ENCODE measurements at places on chromosomes 3 and 15. TPM values are rescaled to one million over a fixed set of nuclear protein-coding genes. Genes with fewer than 3 reads are reported as not detected.

DNA sequence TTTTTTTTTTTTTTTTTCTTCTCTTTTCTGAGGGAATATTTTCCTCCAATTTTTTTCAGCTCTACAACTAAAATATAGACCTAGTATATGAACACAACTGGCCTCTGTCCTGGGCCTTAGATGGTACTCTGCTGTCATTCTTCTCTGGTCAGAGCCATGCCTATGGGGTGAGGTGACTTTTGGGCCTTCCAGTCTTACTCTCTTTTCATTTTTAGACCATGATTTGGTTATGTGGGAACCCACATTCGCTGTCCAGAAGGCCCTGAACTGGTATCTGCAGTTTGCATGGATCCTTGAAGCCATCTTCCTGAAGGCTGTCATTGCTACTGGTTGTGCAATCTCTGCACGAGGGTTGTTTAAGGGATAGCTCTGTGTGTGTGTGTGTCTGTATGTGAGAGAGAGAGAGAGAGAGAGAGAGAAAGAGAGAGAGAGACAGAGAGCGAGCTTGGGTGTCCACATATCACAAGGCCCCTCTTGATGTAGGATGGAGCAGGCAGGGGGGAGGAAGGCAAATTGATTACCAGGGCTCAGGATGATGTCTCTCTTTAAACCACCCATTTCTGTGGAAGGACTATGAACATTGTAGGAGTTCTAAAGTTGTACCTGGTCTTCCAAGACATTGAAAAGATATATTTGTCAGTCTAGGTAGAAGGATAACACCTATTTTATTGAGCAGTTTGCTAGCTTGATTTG, 6.9 kb downstream of the TGFBR2 start:
- H3K4me3 ChIP-seq = peak overlapping the region; percentile 80
- DNase-seq = no peak

DNA sequence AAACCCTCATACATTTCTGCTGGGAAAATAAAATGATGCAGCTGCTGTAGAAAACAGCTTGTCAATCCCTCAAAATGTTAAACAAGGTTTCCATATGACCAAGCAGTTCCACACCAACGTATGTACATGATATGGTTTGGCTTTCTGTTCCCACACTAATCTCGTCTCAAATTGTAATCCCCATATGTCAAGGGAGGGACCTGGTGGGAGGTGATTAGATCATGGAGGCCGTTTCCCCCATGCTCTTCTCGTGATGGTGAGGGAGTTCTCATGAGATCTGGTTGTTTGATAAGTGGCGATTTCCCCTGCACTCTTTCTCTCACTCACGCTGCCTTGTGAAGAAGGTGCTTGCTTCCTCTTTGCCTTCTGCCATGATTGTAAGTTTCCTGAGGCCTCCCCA, 100.6 kb upstream of the SLC24A5 start:
- H3K4me3 ChIP-seq = no peak overlapping the region
- no peaks in the 10 kb centered on the region for H3K4me1 ChIP-seq
- H3K27ac ChIP-seq = no peak overlapping the region
- H3K36me3 ChIP-seq = no peaks in the 10 kb centered on the region

DNA sequence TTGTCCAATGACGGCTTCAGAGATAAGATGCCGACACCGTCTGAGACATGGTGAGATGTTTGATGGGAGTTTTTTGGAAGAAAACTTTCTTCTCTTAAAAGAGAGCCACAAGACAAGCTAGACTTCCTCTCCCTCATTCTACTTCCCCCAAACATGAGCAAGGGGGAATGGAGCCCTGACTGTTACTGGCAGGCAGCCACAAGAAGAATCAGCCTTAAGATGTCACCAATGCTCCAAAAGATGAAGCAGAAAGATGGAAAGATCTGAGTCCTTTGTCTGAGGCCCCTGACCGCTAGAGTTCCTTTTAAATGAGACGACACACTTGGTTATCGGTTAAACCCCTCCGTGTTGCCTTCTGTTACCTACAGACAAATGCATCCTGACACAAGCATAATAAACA, 108.7 kb downstream of the ST8SIA2 start:
- no peak overlapping the region for H3K4me3 ChIP-seq
- no peak for DNase-seq
- H3K4me1 ChIP-seq = no peaks in the 10 kb centered on the region

The SCN11A gene
- total RNA-seq = 0.22 TPM

- no peaks in the 10 kb centered on the region for H3K27me3 ChIP-seq
- no peak overlapping the region for H3K4me3 ChIP-seq
- H3K27ac ChIP-seq = no peak overlapping the region
Measured at GRCh38 chr15:37995461-37996347, 61.3 kb downstream of the TMCO5A start.

DNA sequence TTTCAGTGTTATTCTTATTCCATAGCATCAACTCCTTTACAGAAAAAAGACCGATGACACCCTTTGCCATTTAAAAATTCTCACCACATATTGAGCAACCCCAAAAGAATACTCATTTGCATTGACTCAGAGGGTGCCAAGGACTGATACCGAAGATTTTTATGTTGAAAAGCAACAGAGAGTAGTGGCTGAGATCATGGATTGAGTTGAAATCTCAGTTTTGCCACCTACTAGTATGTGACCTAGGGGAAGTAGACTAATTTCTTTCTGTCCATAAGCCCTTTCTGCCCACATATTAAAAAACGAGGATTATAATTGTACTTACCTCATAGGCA, 313.9 kb upstream of the SATB1 start:
- H3K27me3 ChIP-seq = no peaks in the 10 kb centered on the region
- peaks cover 93% of the 10 kb centered on the region for H3K4me1 ChIP-seq
- peaks cover 11% of the 10 kb centered on the region for H3K36me3 ChIP-seq
- peak; percentile 44 for DNase-seq
- peak overlapping the region; percentile 83 for H3K4me3 ChIP-seq
- H3K27ac ChIP-seq = peak overlapping the region; percentile 100

GRCh38 chr3:196735751-196736150, 3.9 kb upstream of the PAK2 start:
- H3K27ac ChIP-seq = no peak overlapping the region
- no peak for DNase-seq
- H3K27me3 ChIP-seq = no peaks in the 10 kb centered on the region
- H3K4me3 ChIP-seq = no peak overlapping the region
- H3K4me1 ChIP-seq = peaks cover 13% of the 10 kb centered on the region
- peaks cover 24% of the 10 kb centered on the region for H3K36me3 ChIP-seq

- H3K4me3 ChIP-seq = no peak overlapping the region
- no peaks in the 10 kb centered on the region for H3K27me3 ChIP-seq
- no peaks in the 10 kb centered on the region for H3K36me3 ChIP-seq
- no peaks in the 10 kb centered on the region for H3K4me1 ChIP-seq
Measured at GRCh38 chr3:133367956-133368355, 31.9 kb upstream of the BFSP2 start.

GRCh38 chr3:42780892-42781700, 8.0 kb upstream of the CCDC13 start:
- DNase-seq = peak; percentile 19
- H3K27ac ChIP-seq = peak overlapping the region; percentile 54
- H3K27me3 ChIP-seq = no peaks in the 10 kb centered on the region
- no peaks in the 10 kb centered on the region for H3K4me1 ChIP-seq

DNA sequence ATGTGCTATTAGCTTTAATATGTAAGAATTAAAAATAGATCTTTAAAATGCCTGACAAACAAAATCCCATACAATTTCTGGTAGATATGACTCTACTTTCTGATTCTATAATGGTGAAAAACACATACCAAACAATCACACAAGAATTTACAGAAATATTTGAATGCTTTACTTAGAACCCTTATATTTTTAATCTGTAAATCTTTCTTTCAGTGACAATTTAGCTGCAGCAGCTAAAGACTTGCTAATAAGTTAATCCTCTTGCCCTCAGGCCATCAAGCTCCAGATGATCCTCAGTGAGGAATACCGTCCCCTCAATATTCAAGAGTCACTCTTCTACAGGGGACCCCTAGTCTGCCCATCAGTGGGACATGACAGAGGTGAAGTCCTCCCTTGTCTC, 55.6 kb downstream of the C3orf80 start:
- no peak overlapping the region for H3K27ac ChIP-seq
- DNase-seq = no peak
- no peaks in the 10 kb centered on the region for H3K36me3 ChIP-seq

- no peaks in the 10 kb centered on the region for H3K36me3 ChIP-seq
- DNase-seq = peak; percentile 82
- H3K27ac ChIP-seq = peak overlapping the region; percentile 47
- H3K4me3 ChIP-seq = peak overlapping the region; percentile 54
- peaks cover 67% of the 10 kb centered on the region for H3K4me1 ChIP-seq
Measured at GRCh38 chr15:67762610-67763368, 62.5 kb upstream of the SKOR1 start.

GRCh38 chr3:127072221-127072771, 89.4 kb downstream of the PLXNA1 start:
- H3K4me3 ChIP-seq = no peak overlapping the region
- peaks cover 6% of the 10 kb centered on the region for H3K4me1 ChIP-seq
- peaks cover 6% of the 10 kb centered on the region for H3K27me3 ChIP-seq
- no peaks in the 10 kb centered on the region for H3K36me3 ChIP-seq

The CELF6 gene
- 0.58 TPM for total RNA-seq

DNA sequence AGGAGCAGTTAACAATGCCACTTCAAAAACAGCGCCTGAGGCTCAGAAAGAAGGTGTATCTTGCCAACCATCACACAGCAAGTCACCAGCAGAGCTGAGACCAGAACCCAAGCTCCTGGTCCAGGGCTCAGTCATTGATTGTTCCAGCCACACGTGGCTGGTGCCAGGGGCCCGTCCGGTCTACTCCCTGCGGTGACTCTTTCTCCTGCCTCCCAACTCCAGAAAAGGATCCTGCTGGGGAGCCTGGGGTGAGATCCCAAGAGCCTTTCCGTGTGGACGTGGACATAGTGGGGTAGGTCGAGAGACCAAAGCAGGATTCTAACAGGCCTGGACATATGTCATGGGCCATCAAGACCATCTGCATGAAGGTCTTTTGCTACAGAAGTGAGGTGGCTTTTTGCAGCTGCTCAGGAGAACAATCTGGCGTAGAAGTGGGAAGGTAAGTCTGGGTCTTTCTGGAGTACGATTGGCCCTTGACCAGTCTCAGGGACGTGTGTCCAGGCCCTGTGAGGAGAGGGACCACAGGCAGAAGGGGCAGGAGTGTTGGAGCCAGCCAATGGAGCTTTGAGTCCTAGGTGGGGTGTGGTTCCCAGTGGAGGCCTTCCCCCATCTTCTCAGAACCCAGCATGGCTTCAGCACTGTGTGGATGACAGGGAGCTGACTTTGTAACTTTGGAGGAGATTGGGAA, 105.4 kb downstream of the HMG20A start:
- H3K4me3 ChIP-seq = no peak overlapping the region
- no peaks in the 10 kb centered on the region for H3K4me1 ChIP-seq
- no peaks in the 10 kb centered on the region for H3K36me3 ChIP-seq
- H3K27me3 ChIP-seq = no peaks in the 10 kb centered on the region
- H3K27ac ChIP-seq = no peak overlapping the region

- no peak overlapping the region for H3K27ac ChIP-seq
- H3K36me3 ChIP-seq = no peaks in the 10 kb centered on the region
- H3K4me3 ChIP-seq = no peak overlapping the region
Measured at GRCh38 chr15:81069909-81070308, 64.2 kb upstream of the CFAP161 start.

DNA sequence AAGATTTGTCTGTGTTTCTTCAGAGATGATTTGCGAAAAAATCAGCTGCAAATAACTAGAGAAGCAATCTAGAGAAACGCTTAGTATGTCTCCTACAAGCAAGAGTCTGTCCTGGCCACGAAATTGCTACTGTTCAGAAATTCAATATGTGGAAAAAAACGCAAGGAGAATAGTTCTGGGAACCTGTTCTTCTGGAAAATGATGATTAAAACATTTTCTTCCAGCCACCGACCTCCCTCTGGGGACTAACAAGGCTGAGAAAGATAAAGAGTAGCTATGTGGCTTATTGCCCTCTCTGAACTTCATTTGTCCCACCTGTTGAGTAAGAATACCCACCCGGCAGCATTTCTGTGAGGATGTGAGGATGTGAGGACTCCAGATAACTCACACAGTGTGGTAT, 31.6 kb downstream of the SNTN start:
- H3K36me3 ChIP-seq = no peaks in the 10 kb centered on the region
- DNase-seq = no peak
- H3K27me3 ChIP-seq = no peaks in the 10 kb centered on the region

The PPP1R14D gene
- not detected for total RNA-seq

DNA sequence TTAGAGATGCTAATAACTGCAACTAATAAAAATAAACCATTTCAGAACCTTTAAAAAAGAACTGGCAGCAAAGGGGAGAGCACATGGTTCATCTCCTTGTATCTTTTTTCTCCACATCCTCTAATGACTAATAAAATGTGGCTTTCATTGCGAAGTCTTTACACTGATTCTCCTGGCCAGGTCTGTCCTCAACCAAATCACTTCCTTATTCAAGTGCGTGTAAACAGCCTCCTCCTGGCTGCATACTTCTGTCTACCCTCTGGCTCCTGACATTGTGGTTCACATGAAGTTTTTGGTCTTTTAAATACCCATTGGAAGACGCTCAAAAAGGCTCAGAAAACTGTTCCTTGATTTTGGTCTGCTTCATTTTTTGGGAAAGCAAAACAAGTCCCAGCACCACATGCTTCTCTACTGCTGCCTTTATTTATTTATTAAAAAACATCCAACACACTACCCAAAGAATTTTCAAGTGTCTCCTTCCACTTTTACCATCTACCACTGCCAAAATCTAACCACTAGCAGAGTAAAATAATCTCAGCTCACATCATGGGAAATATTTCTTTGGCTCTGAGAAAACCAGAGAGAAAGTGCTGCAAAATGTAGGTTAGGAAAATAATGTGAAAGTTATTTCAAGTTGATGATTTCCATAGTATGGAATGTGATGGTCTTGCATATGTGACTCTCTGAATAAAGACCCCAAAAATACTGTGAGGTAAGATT, 85.1 kb downstream of the EFL1 start:
- no peak for DNase-seq
- no peaks in the 10 kb centered on the region for H3K36me3 ChIP-seq
- H3K4me3 ChIP-seq = no peak overlapping the region
- H3K27ac ChIP-seq = no peak overlapping the region

DNA sequence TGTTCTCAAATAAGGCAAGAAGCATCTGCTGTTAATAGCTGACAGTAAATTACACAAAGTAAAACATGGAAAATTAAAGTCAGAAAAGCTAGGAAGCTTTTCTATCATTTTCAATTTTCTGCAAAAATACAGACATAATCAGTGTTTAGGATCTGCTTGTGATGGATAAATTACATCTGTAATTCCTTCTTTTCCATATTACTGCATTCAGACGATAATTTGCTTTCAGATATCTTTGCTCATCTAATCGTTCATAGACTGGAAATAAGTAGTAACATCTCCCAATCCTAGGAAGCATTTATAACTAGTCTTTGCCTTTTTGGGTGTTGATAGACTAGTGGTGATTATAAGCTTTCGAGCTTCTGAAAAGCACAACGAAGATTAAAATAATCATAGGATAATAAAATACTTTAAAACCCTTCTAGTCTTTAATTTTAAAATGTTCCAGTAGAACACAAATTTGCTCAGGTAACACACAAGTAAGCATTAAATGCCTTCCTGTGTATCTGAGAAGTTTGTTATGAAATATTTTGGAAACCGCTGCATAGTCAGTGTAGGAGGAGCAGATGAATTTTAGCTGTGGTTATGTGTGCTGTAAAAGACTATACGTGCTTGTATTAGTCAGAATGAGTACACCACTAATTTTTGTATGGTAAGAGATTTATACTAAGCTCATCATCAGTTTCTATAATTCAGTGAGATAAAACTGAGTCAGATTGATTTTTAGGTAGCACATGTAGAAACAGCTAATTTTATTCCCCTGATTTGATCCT, 41.0 kb downstream of the MBNL1 start:
- H3K27me3 ChIP-seq = no peaks in the 10 kb centered on the region
- H3K27ac ChIP-seq = peak overlapping the region; percentile 91
- H3K4me3 ChIP-seq = peak overlapping the region; percentile 61
- no peak for DNase-seq
- peaks cover 14% of the 10 kb centered on the region for H3K36me3 ChIP-seq
- peaks cover 83% of the 10 kb centered on the region for H3K4me1 ChIP-seq
